ENCODE measurements at places on chromosomes 6 and 20. TPM values are rescaled to one million over a fixed set of nuclear protein-coding genes. Genes with fewer than 3 reads are reported as not detected.

The ENPP5 gene
- 7.4 TPM for total RNA-seq

The LHFPL5 gene
- total RNA-seq = not detected

The BEND6 gene
- total RNA-seq = 0.25 TPM

The OPRM1 gene
- total RNA-seq = not detected

The MYH7B gene
- total RNA-seq = 50.7 TPM

The CPXM1 gene
- total RNA-seq = 0.50 TPM

The ADGRB3 gene
- total RNA-seq = 0.63 TPM

DNA sequence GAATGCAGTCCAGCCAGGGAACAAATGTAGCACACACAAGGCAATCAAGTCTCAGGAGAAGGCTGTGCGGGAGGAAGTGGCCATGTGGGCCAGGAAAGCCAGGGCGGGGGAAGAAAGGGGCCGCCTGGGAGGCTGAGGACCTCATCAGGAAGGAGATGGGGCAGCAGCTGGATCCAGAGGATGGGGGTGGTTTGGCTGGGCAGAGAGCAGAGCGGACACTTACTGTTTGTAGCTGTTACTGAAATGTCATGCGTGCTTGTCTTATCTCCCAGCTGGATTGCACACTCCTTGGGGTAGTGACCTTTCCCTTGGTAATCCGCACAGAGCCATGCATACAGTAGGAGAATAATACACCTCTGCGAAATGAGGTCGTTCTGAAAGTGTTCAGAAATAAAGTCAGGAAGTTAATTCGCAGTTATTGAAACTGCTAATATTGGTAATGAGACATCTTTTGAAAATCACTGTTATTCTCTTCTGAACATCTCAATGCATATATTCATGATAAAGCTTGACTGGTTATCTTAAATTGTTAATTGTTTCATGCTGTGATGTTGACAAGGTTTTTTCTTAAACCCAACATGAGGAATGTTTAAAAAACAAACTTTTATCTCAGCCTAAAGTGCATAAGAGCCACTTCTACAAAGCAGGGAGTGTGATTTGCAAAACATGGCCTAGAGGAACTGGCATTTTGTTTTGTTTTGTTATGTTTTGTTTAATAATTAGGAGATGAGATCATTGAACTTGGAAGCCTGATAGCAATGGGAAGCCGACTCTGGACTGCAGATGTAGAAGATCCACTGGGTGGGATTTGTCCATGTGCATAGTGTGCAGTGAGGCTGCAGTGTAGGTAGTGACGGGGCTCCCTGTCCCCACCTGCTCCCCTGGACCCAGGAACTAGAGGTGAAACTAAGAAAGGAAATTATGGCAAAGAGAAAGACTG is 18.0 kb upstream of the MAP3K4 start:
- peak; percentile 74 for DNase-seq
- peaks cover 21% of the 10 kb centered on the region for H3K4me1 ChIP-seq
- peak overlapping the region; percentile 77 for H3K27ac ChIP-seq
- H3K36me3 ChIP-seq = no peaks in the 10 kb centered on the region
- no peak overlapping the region for H3K4me3 ChIP-seq

DNA sequence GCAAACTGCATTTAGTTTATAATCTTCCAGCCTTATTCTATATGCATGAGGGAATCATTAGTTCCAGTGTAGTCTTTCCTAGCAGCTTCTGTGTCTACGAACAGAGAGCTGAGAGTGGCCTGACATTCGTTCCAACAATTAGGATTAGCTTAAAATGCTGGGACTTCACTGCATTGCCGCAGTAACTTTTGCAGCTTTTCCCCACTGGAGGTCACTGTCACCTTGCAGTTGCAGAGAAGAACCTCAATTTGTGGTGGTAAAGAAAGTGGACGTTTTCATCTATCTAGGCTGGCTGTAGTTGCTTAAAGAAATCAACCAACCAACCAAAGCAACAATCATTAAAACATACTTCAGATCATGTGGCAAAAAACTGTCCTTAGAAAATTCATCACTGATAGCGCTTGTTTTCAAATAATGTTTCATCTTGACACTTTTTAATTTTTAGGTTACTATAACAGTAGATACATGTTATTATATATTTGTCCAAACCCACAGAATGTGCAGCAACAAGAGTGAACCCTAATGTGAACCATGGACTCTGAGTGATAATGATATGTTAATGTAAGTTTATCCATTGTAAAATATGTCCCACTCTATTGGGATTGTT is 12.2 kb downstream of the MYLK4 start:
- H3K4me1 ChIP-seq = peaks cover 1% of the 10 kb centered on the region
- H3K36me3 ChIP-seq = no peaks in the 10 kb centered on the region
- no peak overlapping the region for H3K4me3 ChIP-seq
- no peak overlapping the region for H3K27ac ChIP-seq
- no peak for DNase-seq
- H3K27me3 ChIP-seq = no peaks in the 10 kb centered on the region

DNA sequence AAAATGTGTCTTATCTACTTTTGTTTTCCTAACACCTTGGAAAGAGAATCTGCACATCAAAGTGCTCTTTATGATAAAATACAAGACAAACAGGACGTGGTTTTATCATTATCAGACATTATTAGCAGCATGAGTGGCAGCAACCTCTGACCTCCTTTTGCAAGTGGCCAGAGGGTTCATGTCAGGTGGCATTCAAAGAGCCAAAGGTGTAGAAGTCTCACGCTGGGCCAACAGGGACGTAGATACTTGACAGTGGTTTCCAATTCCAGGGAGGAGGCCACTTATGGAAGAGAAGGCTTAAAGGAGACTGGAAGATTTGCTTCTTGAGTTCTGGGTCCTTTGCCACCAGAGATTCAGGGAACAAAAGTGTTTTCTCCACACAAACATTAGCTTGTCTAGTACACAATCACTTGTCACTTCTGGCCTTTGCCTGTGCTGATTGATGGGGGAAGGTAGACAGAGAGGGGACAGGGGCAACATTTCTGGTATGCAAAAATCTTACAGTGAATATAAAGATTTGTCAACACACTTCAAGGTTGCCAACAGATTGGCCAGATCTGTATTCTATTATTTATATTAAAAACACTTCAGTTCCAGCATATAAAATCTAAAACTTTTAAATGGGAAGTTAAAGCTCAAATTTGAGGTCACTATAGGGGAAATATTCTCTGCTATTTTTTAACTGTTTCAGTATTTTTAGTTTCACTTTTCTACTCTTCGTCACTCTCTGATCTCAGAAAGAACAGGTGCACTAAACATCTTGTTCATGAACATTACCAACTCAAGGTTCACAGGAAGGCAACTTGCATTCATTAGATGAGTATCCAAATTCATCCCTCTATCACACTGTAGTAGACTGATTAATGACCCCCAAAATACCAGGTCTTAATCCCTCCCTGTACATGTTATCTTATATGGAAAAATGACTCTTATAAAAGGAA is 52.1 kb upstream of the FBXO30 start:
- no peaks in the 10 kb centered on the region for H3K27me3 ChIP-seq
- no peaks in the 10 kb centered on the region for H3K36me3 ChIP-seq
- DNase-seq = no peak
- no peak overlapping the region for H3K4me3 ChIP-seq
- H3K27ac ChIP-seq = no peak overlapping the region

GRCh38 chr6:27800731-27801373 is 111.3 kb downstream of the OR2B2 start:
- H3K36me3 ChIP-seq = no peaks in the 10 kb centered on the region
- H3K27me3 ChIP-seq = no peaks in the 10 kb centered on the region
- no peak overlapping the region for H3K27ac ChIP-seq
- no peak overlapping the region for H3K4me3 ChIP-seq

DNA sequence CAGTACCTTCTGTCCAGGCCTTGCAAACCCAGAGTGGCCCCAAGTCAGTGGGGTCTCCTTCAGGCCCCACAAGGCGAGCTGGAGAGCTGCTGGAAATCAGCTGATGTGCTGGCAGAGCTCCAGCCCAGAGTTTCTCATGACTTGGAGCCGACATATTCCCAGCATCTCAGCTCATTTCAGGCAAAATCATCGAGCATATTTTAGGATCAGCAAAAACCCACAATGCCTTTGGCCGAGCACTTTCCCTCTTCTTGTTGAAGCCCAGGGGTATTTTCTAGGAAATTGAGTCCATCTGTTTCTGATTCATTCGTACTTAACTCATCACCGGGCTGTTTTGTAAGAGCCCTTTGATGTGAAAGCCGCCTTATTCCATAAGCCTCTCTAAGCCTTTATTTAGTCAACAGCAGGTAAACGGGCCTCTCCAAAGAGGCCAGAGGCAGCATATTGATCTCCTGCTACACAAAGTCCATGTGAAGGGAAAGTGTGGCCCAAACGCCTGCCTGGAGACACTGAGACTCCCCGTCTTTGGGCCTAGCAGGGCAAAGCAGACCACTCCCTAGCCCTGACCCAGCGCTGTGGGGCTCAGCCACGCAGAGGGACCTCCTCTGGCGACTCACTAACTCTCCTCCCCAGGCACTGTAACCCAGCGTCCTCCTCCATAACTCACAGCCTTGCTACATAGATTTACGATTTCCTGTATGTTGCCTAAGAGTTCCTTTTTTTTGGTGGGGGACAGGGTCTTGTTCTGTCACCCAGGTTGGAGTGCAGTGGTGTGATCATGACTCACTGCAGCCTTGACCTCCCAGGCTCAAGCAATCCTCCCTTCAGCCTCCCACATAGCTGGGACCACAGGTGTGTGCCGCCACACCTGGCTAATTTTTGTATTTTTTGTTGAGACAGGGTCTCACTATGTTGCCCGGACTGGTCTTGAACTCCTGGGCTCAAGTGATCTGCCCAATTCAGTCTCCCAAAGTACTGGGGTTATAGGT is 12.1 kb upstream of the C20orf203 start:
- no peaks in the 10 kb centered on the region for H3K36me3 ChIP-seq
- peak; percentile 47 for DNase-seq
- peak overlapping the region; percentile 41 for H3K27ac ChIP-seq

- H3K27me3 ChIP-seq = no peaks in the 10 kb centered on the region
- H3K36me3 ChIP-seq = no peaks in the 10 kb centered on the region
- no peak for DNase-seq
- H3K4me3 ChIP-seq = no peak overlapping the region
Observed at GRCh38 chr6:33390173-33390572, 1.4 kb upstream of the KIFC1 start.

- H3K27me3 ChIP-seq = no peaks in the 10 kb centered on the region
- H3K36me3 ChIP-seq = no peaks in the 10 kb centered on the region
- H3K4me1 ChIP-seq = peaks cover 51% of the 10 kb centered on the region
- H3K4me3 ChIP-seq = no peak overlapping the region
Observed at GRCh38 chr6:6699741-6700367, 111.3 kb downstream of the LY86 start.

DNA sequence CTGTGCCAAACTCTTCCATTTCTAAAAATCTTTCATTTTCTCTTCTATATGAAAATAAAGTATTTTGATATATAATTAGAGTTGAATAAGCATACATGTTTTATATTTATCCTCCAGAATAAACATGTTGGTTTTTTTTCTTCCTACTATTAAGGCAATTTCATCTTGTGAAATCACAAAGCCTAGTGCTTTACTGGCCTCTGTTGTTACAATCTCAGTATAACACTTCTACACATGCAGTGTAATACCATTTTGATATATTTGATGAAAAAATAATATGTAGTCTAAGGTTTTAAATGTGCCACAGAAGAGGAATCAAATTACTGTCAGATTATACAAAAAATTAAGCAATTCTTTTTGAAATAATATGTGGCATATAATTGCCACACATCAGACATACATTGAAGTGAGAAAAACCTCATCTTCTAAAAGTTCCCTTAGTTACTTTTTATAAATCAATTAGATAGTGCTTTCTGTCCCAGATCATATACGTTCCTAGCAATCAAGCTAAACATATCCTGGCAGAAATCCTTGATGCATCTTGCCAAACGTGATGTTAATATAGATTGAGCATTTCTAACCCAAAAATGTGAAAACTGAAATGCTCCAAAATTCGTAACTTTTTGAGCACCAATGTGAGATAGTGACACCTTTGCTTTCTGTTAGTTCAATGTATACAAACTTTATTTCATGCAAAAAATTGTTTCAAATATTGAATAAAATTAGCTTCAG is 225.1 kb upstream of the MANEA start:
- no peaks in the 10 kb centered on the region for H3K27me3 ChIP-seq
- DNase-seq = no peak
- H3K4me3 ChIP-seq = no peak overlapping the region
- H3K4me1 ChIP-seq = no peaks in the 10 kb centered on the region

GRCh38 chr6:105510746-105511145 is 107.9 kb upstream of the PREP start:
- no peak overlapping the region for H3K4me3 ChIP-seq
- no peak overlapping the region for H3K27ac ChIP-seq
- no peaks in the 10 kb centered on the region for H3K36me3 ChIP-seq
- peaks cover 8% of the 10 kb centered on the region for H3K4me1 ChIP-seq

DNA sequence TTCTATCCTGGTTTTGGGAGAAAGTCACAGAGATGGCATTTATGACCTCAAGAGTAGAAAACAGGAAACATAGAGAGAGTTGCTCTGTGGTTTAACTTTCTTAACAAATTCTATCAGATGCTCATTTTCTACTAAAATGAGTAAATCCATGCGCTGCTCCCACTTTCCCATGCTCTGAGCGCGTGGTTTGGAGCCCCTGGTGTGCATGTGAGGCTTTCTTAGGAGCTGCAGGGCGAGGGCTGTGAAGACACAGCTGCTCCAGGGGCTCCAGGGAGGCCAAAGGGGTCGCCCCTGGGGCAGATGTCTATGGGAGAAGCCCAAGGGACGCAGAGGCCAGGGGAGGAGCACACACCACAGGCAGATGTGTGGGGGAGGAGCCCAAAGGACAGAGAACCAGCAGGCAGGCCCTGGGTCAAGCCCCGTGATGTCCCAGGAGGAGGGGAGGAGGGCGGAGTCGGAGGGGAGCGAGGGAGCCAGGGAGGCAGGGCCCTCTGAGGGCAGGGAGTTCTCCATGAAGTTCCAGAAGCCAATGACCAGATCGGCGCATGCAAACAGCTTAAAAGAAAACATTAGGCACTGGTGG is 122.9 kb downstream of the IRF4 start:
- H3K36me3 ChIP-seq = peaks cover 12% of the 10 kb centered on the region
- no peak overlapping the region for H3K27ac ChIP-seq
- H3K27me3 ChIP-seq = no peaks in the 10 kb centered on the region
- no peak for DNase-seq
